ENCODE measurements at places on chromosomes 6 and 20.
A peak's percentile ranks its signal among the peaks of the same experiment; 100 is the strongest.

- H3K36me3 ChIP-seq: no peaks in the 10 kb centered on the region
- no peak overlapping the region for H3K27ac ChIP-seq
- no peak for DNase-seq
- no peaks in the 10 kb centered on the region for H3K27me3 ChIP-seq
Observed at GRCh38 chr6:84551797-84552196, 212.6 kb downstream of the TBX18 start.

DNA sequence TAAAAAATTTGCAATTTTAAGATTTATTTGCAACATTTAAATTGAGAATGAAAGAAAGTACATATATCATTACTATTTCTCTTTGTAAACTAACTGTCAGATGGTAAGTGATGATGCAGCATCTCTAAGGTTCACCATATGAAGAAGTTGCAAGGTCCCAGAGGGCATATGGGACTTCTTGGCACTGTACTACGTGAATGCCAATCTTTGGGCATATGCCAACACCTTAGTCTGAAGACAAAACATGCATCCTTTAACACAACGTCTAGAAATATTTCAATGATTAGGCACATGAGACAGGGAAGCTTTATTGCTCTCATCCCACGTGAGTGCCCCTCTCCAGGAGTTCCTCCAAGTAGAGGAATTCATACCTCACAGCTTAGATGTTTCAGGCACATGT is 66.8 kb downstream of the CDK19 start:
- no peaks in the 10 kb centered on the region for H3K36me3 ChIP-seq
- no peaks in the 10 kb centered on the region for H3K27me3 ChIP-seq
- no peaks in the 10 kb centered on the region for H3K4me1 ChIP-seq
- H3K4me3 ChIP-seq: no peak overlapping the region
- no peak overlapping the region for H3K27ac ChIP-seq

GRCh38 chr6:106510090-106510970 is 119.0 kb downstream of the RTN4IP1 start:
- peaks cover 44% of the 10 kb centered on the region for H3K4me1 ChIP-seq
- DNase-seq: peak; percentile 57
- no peak overlapping the region for H3K27ac ChIP-seq
- peak overlapping the region; percentile 41 for H3K4me3 ChIP-seq

DNA sequence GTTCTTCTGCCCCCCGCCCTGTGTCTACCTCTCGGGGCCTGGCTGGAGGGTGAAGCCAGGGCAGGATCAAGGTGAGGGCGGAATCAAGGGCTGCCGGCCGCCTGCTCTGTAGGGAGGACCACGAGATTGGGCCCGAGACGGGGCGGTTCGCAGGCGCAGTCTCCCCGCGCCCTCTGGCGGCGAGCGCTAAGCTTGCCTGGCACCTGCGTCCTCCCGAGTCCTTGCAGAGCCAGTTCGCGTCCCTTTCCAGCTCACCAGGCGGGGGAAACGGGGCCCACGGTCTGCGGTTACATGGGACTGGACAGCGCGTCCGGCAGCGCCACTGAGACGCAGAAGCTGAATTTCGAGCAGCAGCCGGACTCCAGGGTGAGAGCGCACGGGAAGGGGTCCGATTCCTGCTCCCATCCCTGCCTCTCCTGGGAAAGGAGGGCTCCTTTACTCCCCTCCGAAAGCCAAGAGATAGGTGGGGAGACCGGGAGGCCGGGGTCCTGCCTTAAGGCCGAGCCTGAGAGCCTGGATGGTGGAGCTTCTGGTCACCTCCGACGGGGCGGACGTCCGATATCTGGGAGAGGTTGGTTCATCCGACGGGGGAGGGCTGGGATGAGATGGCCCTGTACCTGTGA is 3.6 kb upstream of the MATN4 start:
- H3K27ac ChIP-seq: no peak overlapping the region
- no peaks in the 10 kb centered on the region for H3K36me3 ChIP-seq
- H3K27me3 ChIP-seq: peaks cover 2% of the 10 kb centered on the region
- H3K4me1 ChIP-seq: peaks cover 3% of the 10 kb centered on the region
- DNase-seq: peak; percentile 58

- DNase-seq: no peak
- H3K4me3 ChIP-seq: no peak overlapping the region
- H3K36me3 ChIP-seq: no peaks in the 10 kb centered on the region
- H3K27ac ChIP-seq: no peak overlapping the region
- H3K4me1 ChIP-seq: no peaks in the 10 kb centered on the region
- H3K27me3 ChIP-seq: no peaks in the 10 kb centered on the region
Observed at GRCh38 chr6:22670605-22671004, 101.2 kb downstream of the HDGFL1 start.

DNA sequence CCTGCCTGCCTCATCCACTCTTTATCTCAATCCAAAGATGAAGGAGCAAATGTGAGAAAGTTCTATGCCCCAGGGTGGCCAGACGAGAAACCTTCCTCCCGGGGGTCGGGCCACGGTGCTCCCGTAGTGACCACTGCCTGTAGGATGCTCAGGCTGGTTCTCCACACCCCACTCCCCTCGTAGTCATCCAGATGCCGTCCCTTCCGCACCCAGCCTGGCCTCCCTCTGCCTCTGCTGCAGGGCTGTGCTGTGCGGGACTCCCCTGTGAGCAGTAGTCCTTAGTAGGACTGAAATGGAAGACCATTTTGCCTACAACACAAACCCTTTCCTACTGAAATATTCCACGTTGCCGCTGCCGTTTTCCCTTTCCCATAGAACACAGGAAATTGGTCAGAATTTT is 2.0 kb downstream of the TMC2 start:
- no peak overlapping the region for H3K4me3 ChIP-seq
- peaks cover 9% of the 10 kb centered on the region for H3K27me3 ChIP-seq
- H3K4me1 ChIP-seq: no peaks in the 10 kb centered on the region

GRCh38 chr6:32761548-32761947 is 1.8 kb downstream of the HLA-DQB2 start:
- DNase-seq: no peak
- no peaks in the 10 kb centered on the region for H3K27me3 ChIP-seq
- H3K4me3 ChIP-seq: no peak overlapping the region
- no peak overlapping the region for H3K27ac ChIP-seq
- no peaks in the 10 kb centered on the region for H3K4me1 ChIP-seq
- H3K36me3 ChIP-seq: no peaks in the 10 kb centered on the region

- H3K4me1 ChIP-seq: no peaks in the 10 kb centered on the region
- no peak for DNase-seq
- no peaks in the 10 kb centered on the region for H3K27me3 ChIP-seq
- no peak overlapping the region for H3K27ac ChIP-seq
Observed at GRCh38 chr6:138752017-138752416, 21.6 kb upstream of the CCDC28A start.

DNA sequence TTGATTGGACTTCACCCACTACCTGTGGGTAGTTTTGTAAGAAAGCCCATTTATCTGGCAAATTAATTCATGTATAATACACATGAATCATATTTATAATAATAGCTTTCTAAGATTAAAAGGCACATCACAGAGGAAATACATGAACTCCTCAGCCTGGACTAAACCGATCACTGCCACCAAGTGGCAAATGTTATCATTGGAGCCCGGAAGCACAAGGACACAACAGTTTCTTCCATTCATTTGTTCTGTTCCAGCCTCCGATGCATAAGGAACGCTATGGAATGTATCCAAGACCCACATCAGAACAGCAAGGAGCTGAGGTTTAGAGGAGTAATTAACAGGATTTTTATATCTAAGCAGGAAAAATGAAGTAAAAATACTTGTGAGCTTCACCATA is 13.9 kb upstream of the IPCEF1 start:
- no peaks in the 10 kb centered on the region for H3K36me3 ChIP-seq
- no peak overlapping the region for H3K4me3 ChIP-seq
- no peaks in the 10 kb centered on the region for H3K27me3 ChIP-seq
- no peak for DNase-seq
- no peak overlapping the region for H3K27ac ChIP-seq
- peaks cover 2% of the 10 kb centered on the region for H3K4me1 ChIP-seq

DNA sequence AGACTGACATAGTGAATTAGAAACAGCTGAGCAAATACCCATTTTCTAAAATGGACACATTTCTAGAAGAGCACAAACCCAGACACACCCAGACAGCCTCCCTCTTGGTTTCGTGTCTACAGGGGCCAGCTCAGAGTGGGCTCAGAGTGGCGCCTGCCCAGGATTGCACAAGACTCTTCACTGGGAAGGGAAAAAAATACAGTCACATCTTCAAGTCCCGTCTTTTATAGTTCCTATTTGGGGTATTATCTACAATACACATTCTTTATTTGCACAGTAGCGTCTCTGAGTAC is 246.1 kb upstream of the AFDN start:
- no peaks in the 10 kb centered on the region for H3K36me3 ChIP-seq
- no peak overlapping the region for H3K4me3 ChIP-seq
- H3K27ac ChIP-seq: no peak overlapping the region
- H3K27me3 ChIP-seq: no peaks in the 10 kb centered on the region

- H3K27ac ChIP-seq: no peak overlapping the region
- no peaks in the 10 kb centered on the region for H3K4me1 ChIP-seq
- no peak for DNase-seq
- no peaks in the 10 kb centered on the region for H3K27me3 ChIP-seq
Observed at GRCh38 chr6:37632989-37633550, 64.6 kb downstream of the MDGA1 start.

- H3K4me1 ChIP-seq: no peaks in the 10 kb centered on the region
- H3K27me3 ChIP-seq: no peaks in the 10 kb centered on the region
- H3K36me3 ChIP-seq: no peaks in the 10 kb centered on the region
- no peak overlapping the region for H3K27ac ChIP-seq
- no peak overlapping the region for H3K4me3 ChIP-seq
Observed at GRCh38 chr20:46983466-46983865, 88.8 kb downstream of the EYA2 start.

- no peak overlapping the region for H3K27ac ChIP-seq
- no peak for DNase-seq
- H3K4me3 ChIP-seq: no peak overlapping the region
- H3K4me1 ChIP-seq: no peaks in the 10 kb centered on the region
- no peaks in the 10 kb centered on the region for H3K27me3 ChIP-seq
- no peaks in the 10 kb centered on the region for H3K36me3 ChIP-seq
Observed at GRCh38 chr6:84943905-84944304, 179.5 kb upstream of the TBX18 start.

DNA sequence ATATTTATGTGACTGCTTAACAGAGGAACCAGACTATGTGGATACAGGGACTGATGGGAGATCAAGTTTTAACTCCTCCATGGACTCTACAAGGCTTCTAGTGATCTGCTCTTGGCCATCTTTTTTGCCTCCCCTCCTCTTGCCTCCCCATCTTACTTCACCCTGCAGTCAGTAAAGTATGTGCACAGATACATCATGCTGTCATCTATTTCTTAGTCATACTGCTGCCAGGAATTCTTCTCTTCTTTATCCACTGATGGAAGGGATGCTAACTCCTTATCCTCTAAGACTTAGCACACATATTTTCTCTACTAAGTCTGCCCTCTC is 27.6 kb upstream of the FAM83C start:
- H3K4me1 ChIP-seq: no peaks in the 10 kb centered on the region
- H3K27me3 ChIP-seq: no peaks in the 10 kb centered on the region
- H3K27ac ChIP-seq: no peak overlapping the region
- H3K36me3 ChIP-seq: no peaks in the 10 kb centered on the region
- H3K4me3 ChIP-seq: no peak overlapping the region

DNA sequence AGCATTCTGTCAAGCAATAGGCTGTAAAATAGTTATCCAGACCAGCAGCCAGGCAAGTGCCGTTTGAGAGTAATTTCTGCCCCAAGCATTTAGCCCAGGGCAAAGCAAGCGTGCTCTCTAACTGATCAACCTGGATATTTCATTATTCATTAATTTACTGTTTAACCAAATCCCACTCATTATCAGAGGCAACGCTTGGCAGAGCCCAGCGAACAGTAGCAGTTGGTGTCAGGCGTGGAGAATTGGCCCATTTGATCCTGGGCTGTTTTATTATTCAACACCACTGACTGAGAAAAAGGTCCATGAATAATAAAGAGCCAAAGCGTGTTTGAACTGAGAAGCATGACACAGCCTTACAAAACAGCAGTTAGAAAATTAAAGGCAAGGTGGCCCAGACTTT is 35.3 kb downstream of the TFAP2B start:
- peaks cover 9% of the 10 kb centered on the region for H3K4me1 ChIP-seq
- no peak for DNase-seq
- no peak overlapping the region for H3K4me3 ChIP-seq
- no peak overlapping the region for H3K27ac ChIP-seq
- peaks cover 3% of the 10 kb centered on the region for H3K27me3 ChIP-seq

DNA sequence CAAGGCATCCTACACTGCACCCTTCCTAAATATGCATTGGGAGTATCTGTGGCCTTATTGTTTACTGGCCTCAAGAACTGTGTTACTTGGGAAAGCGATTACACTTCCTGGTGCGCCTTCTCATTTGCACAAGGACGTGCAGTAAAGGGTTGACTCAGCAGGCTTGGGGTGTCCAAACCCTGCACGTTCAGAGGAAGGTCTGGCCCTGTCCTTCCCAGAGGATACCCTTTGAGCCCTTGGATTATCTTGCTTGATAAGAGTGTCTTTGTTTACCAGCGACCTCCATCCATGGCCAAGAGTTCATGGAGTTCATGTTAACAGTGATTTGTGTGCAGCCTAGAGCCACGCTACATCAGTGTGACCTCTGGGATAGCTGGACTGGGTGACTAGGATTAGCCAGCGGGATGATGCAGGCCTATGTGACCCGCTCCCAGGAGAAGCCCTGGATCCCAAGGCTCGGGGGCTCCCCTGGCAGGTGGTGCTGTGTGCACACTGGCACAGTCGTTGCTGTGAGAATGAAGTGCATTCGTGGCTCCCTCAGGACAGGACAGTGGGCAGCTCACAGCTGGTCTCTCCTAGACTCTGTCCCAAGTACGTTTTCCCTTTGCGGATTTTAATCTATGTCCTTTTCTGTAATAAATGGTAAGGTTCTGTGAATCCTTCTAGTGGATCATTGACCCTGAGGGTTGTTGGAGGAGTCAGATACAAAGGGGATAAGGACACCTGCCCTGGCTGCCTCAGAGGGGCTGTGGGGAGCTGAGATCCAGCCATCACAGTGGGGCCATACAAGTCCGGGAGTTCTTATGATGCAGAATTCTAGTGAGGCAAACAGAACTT is 73.5 kb downstream of the TTLL2 start:
- no peaks in the 10 kb centered on the region for H3K27me3 ChIP-seq
- no peaks in the 10 kb centered on the region for H3K36me3 ChIP-seq
- no peak overlapping the region for H3K4me3 ChIP-seq
- DNase-seq: peak; percentile 42
- H3K4me1 ChIP-seq: peaks cover 17% of the 10 kb centered on the region

DNA sequence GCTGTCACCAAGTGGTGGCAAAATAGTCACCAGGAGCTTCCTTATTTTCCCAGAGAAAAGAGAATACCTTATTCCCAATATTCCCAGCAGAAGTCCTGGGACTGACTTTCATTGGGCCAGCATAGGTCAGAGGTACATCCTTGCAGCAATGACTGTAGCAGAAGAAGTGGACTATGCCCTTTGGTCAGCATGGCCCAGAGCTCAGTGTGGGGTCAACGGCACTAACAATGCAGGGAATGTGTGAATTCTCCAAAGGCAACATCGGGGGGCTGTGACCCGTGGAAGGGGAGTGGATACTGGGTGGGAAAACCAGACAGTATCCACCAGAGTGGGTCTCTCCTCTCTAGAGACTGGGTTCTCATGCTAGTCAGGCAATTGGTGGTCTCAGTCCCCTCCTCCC is 15.6 kb upstream of the LBP start:
- no peak for DNase-seq
- no peaks in the 10 kb centered on the region for H3K36me3 ChIP-seq
- no peaks in the 10 kb centered on the region for H3K27me3 ChIP-seq
- no peak overlapping the region for H3K4me3 ChIP-seq
- no peak overlapping the region for H3K27ac ChIP-seq

All from liver (tissue), 10 donors.